ENCODE measurements at places on chromosomes 16 and 17.

- no peak for DNase-seq
Observed at GRCh38 chr16:80994451-80994850, 12.2 kb downstream of the CMC2 start.

- no peak for DNase-seq
Observed at GRCh38 chr17:81648707-81649085, 7.6 kb downstream of the PDE6G start.

DNA sequence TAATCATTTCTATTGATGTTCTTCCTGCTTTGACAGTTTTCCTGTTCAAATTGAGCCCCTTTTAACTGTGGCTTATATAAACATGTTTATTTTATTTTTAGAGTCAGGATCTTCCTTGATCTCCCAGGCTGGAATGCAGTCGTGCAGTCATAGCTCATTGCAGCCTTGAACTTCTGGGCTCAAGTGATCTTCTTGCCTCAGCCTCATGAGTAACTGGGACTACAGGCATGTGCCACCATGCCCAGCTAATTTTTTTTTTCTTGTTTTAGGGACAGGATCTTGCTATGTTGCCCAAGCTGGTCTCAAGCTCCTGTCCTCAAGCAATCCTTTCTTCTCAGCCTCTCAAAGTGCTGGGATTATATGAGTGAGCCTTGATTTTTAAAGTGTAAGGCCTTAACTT is 14.7 kb downstream of the PHKB start:
- no peak for DNase-seq

DNA sequence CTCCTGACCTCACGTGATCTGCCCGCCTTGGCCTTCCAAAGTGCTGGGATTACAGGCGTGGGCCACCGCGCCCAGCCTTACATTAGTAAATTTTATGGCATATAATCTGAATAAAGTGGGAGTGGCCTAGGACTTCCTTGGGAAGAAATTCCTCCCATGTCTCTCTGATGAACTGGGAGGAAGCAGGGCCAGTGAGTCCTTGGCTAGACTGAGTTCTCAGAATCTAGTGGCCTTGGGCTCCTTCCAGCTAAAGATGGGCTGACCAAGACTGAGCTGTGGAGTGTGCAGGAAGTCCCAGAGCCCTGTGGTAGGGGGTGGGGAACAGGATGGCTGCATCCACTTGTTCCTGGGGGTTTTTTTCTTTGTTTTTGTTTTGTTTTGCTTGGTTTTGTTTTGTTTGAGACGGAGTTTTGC is 10.0 kb upstream of the NAGLU start:
- no peak for DNase-seq

DNA sequence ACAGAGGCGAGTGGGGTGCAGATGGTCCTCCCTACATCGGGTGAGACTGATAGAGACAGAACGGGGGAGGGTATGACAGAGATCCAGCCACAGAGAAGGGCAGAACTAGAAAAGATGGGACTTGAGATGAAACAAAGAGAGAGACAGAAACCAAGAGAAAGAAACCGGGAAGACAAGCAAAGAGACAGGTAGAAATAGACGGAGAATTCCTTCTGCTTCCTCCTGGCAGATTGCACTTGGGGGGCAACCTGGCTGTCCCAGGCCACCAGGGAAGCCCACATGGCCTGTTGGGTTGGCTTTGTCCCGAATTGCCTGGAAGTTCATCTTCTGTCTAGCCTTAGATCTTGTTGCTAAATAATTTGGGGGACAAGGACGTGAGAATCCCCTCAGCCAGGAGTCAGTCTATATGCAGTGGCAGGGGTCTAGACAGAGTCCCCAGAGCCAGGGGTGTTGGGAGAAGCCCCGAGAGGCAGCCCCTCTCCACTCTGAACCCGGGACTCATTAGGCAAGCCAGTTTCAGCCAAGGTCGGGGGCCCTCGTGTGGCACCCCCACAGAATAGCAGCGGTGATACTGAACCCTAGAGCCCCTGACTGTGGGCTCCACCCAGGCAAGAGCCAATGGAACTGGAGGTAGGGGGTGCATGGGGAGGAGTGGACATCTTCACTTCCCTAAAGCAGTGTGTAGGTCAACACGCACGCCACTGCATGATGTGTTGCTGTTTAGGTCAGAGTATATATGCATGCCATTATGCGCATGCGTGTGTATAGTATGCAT is 627 bp upstream of the TSPOAP1 start:
- DNase-seq, result peak; percentile 88

DNA sequence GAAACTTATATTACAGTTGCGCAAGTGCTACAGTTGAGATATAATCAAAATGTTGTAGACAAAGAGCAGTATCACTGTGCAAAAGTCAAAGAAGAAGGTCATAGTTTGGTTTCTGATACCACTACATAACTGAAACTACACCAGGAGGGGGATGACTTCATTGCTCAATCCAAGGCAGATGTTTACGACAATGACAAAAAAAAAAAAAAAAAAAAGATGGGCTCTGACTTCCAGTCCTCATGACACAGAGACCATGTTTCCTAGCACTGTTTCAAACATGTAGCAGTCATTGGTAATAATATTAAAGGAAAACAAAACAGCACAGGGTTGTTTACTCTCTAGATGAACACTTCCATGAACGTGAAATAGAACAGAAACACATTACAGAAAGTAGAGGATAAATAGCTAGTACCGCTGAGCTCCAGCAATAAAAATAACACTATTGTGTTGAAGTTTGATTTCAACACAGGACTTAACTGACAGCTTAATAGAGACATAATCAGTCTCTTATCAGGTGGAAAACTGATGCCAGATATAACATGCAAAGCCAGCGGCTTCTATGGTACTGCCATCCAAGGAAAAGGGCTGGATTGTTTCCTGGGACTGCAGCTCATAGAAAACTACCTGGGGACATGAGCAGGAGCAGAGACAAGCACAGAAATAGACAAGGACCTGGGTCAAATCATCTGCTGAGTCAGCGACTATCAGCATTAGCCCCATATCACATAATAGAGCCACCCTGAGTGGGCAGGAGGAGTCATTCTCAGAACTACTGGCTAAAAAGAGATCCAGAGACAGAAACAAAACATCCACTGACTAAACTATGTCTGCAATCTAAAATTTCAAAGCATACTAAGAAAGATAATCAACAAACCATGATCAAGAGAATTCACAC is 463.6 kb upstream of the SOX9 start:
- no peak for DNase-seq

GRCh38 chr17:33964344-33964979 is 290.6 kb upstream of the CCL2 start:
- DNase-seq, result no peak

DNA sequence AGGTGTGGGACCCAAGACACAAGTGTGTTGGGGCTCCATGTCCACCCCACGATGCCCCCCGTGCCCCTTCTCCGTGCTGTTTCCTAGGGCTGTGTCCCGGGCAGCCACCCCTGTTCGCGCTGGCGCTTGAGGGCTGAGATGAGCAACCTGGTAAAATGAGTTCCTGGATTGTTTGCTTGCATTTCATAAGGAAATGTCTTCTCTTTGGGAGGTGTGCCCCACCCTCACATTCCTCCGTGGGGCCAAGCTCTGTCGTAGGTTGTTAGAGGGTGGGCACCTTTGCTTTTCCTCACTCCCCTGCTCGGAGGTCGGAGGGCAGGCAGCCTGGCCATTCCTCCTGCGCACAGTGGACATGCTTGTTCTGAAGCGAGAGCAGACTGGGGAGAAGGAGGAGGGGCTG is 171.3 kb upstream of the CHMP6 start:
- no peak for DNase-seq

- no peak for DNase-seq
Observed at GRCh38 chr17:19713901-19714361, 2.5 kb downstream of the SLC47A2 start.
